ENCODE measurements at places on chromosomes 3 and 15.

GRCh38 chr15:98953000-98953787 lies 54.4 kb downstream of the PGPEP1L start:
- no peak for DNase-seq

- DNase-seq, result peak; percentile 66
These were observed 60.7 kb upstream of the ALDH1A3 start for GRCh38 chr15:100818927-100819326.

GRCh38 chr3:104892044-104892443 lies 474.7 kb upstream of the ALCAM start:
- DNase-seq, result no peak

DNA sequence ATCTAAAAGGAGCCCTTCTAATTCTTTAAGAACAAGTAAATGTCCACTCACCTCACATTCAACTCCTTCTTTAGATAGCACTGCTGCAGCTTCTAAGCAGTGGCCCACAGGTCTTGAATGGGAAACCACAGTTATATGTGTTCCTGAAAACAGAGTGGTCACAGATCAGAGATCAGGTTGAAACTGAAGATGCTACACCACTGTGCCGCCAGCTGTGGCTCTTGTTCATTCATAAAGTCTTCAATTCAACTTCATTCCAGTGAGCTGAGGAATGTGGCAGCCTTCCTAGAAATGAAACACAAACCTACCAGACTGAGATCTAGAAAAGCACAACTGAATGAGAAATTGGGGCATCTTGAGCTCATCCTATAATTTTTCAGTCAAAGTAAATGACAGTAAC lies 4.0 kb downstream of the PDHB start:
- DNase-seq, result no peak

DNA sequence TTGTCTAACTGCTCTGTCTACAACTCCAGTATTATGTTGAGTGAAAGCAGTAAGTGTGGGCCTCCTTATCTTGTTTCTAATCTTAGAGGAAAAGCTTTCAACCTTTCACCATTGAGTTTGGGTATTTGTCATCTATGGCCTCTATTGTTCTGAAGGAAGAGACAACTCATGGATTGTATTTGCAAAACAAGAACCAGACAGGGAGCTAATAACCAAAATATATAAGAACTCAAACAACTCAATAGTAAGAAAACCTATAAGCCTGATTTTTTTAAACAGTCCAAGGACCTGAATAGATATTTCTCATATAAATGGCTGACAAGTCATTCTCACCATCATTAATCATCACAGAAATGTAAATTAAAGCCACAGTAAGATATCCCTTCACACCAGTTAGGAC lies 113.0 kb downstream of the TAFA4 start:
- DNase-seq, result no peak

DNA sequence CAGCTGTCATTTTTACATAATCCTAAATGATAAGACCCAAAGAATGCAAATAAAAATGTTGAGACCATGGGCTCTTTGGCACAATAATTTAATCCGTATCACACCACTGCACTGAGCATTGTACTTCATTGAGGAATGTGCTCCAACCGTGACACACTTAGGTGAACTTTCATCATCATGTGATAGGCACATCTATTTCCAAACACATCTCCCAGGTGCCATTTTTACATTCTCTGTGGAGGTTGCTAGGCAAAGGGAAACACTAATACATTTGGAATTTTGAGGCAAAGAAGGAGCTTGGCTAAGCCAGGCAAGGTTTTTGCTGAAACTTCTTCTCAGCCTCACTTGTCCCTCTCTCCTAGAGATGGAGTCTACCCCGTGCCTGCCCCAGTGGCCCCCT lies 68.7 kb downstream of the LRTM1 start:
- peak; percentile 73 for DNase-seq

- no peak for DNase-seq
These were observed 345.6 kb downstream of the GAP43 start for GRCh38 chr3:115968871-115969270.

DNA sequence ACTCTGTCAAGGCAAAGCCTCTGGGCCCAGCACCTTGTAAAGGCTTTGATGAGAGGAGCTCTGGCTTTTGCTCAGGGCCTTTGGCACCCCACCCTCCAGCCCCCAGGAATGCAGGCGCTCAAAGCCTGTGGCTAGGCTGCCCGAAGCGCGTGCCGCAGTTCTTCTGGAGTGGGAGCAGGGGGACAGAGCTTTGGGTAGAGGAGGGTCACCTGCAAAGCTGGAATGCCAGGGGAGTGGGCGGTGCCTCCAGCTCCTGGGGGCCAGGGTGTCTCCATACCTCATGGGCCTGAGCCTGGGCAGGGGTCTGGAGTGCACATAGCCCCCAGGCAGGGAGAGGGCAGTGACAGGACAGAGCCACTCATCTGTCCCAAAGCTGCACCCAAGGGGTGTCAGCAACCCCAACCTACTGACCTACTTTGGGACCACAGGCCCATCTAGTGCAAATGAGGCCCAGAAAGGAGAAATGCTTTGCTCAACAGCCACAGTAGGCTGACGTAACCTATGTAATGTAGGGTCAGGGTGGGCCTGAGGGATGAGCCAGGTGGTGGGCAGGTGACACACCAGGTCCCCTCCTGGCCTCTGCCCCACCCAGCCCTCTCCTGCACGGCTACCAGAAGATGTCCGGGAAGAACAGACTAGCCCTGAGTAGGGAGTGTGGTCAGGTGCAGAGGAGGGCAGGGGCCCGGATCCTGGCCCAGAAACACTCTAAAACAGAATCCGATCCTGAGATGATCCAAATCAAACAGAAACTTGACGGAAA lies 2.2 kb upstream of the CALML4 start:
- no peak for DNase-seq

DNA sequence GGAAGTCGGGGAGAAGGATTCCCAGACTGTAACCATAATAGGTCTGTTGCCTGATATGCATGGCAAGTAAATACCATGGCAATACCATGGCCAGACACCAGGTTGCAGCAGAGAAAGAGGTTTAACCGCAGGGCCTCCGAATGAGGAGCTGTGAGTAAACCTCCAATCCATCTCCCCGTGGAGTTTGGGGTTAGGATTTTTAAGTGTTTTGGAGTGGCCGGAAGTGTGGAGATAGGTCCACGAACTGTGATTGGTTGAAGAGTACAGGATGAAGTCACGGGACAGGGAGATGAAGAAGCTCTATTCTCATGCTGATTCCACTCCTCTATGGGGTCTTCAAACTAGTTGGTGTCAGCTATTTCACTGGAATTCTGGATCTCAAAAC lies 127.9 kb downstream of the ST8SIA2 start:
- DNase-seq, result peak; percentile 93

DNA sequence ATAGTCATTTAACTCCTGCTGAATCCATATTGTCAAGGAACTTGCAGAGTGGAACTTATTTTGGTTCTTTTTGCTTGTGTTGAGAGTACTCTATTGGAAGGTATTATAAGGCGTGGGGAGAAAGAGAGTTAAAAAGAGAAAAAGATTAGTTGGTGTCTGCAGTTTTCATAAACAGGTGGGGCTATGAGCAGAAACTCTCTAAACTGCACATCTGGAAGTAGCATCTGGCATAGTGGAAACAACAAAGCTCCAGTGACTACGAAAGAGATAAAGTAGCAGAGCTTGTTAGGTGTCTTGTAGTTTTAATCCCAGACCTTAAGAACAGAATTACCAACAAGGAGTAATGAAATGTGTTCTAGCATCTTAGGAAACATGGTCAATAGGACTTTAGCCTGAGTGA lies 148.8 kb upstream of the SGO1 start:
- no peak for DNase-seq

- no peak for DNase-seq
These were observed 32.7 kb downstream of the FEM1B start for GRCh38 chr15:68310178-68310803.

DNA sequence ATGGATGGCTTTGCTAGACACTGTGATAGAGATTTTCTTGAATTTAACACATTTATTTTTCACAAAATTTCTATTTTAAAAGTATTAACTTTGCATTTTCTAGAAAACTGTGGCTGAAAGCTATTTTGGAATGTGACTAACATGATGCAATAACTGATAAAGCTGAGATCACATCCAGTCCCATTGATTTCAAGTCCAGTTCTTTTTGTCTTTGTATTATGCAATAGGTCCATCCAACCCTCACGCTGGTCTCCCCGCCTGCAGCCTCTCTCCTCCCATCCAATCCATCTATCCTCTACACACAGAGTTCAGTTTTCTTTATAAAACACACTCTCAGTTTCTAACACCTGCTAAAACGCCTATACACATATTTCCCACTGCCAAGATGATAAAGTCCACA lies 178.8 kb downstream of the CNTN3 start:
- DNase-seq, result no peak

GRCh38 chr3:157487339-157487738 lies 15.9 kb downstream of the VEPH1 start:
- peak; percentile 61 for DNase-seq

DNA sequence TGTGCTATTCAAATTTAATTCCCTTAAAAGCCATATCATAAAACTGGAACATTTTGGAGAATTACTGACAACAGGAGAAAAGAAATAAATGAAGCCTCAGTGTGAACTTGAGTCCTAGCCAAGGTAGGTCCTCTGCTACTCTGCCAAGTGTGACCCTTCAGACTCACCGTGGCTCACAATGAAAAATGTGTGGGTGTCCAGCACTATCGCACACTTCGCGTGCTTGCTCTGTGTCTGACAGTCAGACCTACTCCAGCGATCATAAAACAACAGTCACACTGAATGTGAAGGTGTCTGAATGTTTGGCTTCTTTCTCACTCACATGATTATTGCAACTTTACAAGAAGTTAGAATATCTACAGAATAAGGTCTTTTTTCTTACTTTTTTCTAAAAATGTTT lies 65.8 kb upstream of the TRA2B start:
- DNase-seq, result no peak

Data from cardiac fibroblast (primary cell).